Activated T-cell treated with anti-CD3 and anti-CD28 coated beads for 48 hours (primary cell): ENCODE measurements at places on chromosomes 2 and 18.

GRCh38 chr2:187500585-187501359 lies 52.7 kb upstream of the CALCRL start:
- no peak for DNase-seq

GRCh38 chr18:46155641-46156051 lies 51.5 kb downstream of the HAUS1 start:
- DNase-seq: no peak

GRCh38 chr2:33013684-33014110 lies 66.9 kb downstream of the LTBP1 start:
- no peak for DNase-seq

- DNase-seq: no peak
Observed at GRCh38 chr2:10598501-10598900, 91.3 kb downstream of the NOL10 start.

GRCh38 chr2:198916548-198917080 lies 541.1 kb downstream of the SATB2 start:
- no peak for DNase-seq

DNA sequence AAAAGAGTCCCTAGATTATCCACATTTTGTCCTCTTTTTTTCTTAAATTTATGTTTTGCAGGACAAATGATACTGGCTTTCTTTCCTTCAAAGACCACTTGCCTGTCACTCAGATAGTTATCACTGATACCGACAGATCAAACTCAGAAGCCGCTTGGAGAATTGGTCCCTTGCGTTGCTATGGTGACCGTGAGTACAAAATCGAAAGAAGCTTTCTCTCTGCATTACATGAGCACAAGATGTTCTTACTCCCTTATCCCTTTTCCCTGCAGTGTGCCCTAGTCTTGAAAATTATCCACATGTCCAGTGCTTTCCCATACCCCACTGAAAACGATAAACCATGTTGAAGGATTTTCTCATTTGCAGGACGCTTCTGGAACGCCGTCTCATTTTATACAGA lies 738.5 kb downstream of the CNTNAP5 start:
- no peak for DNase-seq

DNA sequence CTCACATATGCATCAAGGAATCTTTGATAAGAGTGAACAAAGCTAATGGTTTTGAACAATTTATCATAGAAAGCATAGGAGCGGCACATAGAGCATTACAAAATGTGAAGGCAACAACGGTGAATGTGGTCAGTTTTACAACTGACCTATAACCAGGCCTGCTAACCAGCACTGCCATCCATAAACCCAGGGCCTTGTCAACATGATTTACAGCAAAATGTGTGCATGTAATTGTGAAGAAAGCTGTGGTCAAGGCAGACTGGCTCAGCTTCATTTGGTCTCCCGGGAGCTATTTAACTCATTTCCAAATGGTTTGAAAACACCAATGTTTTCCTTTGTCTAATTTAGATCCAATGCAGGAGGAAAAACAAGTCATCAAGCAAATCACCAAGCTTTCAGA lies 119.8 kb downstream of the DHRS9 start:
- no peak for DNase-seq

DNA sequence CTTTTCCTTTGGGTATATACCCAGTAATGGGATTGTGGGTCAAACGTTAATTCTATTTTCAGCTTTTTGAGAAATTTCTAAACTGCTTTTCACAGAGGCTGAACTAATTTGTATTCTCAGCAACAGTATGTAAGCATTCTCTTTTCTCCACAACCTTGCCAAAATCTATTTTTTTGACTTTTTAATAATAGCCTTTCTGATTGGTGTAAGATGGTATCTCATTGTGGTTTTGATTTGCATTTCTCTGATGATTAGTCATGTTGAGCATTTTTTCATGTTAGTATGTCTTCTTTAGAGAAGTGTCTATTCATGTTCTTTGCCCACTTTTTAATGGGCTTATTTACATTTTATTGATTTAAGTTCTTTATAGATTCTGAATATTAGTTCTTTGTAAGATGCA lies 145.5 kb downstream of the TRABD2A start:
- no peak for DNase-seq

- no peak for DNase-seq
Observed at GRCh38 chr2:53442783-53443182, 324.8 kb upstream of the CHAC2 start.

GRCh38 chr2:133710613-133711012 lies 142.3 kb upstream of the NCKAP5 start:
- no peak for DNase-seq

DNA sequence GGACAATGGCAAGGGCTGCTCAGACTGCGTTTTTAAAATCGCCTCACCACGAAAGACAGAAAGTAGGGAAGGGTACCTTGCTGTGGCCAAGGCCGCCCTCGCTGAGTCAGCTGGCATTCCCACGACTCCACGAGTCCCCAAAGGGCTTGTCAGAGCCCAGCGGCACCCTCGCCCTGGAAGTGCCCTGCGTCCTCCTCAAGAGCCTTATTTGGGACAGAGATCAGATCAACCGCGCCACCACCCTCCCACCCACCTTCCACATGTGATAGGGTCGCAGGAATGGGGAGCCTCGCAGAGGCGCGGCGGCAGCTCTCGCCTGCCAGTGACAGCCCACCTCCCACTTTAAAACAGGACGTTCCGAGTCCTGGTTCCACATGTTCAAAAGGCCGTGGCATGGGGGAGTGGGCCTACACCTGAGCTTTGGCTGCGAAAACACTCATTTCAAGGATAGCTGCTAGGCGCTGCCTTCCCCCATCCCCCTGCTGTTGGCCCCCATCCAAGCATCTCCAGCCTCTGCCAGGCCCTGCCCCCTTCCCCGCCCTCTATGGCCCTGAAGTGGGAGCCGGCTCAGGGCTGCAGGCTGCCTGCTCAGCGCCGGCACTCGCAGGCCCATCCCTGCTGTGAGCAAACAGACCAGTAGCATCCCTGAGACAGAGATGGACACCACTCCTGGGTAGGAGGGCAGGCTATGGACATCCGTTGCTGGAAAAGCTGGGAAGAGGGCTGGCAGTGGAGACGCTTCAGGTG lies 38.1 kb upstream of the ARHGEF4 start:
- no peak for DNase-seq

- DNase-seq: no peak
Observed at GRCh38 chr2:11042841-11043240, 112.4 kb upstream of the SLC66A3 start.

DNA sequence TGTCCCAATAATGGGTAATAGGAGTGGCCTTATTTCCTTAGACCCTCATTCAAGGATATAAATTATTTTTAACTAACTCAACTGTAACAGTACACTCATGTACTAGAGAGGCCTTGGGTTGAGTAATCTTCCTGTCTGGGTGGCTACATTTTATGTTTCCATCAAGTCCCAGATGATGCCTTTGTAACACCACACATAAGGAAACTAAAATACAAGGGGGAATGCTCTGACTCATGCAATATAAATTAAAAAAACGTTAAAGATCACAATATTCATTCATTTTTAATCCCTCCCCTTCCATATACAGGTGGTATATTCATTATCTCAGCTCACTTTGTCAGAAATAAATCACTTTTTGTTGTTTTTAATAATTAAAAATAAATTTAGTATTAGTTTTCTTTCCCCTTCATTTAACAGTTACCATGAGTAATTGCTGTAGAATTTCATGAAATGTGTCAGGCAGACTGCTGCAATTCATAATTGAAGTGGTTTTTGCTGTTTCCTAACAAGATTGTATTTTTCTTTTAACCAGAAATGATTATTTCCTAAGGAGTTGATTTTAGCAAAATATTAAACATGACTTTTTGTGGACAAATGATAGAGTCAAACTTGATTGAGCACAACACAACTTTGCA lies 1403.6 kb downstream of the SUCLG1 start:
- no peak for DNase-seq

DNA sequence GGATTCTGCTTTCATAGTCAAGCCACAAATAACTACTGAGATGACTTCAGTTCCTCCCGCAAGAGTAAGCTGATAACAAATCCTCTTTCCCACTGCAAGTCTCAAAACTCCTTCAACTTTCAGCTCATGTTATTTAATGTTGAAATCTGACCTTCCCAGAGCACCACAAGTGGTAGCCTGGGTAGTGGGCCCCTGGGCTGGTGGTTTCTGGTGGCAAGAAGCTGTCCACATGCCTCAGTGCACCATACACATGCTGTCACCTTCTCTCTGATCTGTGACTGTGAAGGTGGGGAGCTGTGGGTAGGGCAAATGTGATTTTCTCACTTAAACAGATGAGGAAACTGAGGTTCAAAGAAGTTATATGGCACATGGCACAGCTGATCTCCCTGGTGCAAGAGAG lies 246.1 kb upstream of the EPAS1 start:
- no peak for DNase-seq

DNA sequence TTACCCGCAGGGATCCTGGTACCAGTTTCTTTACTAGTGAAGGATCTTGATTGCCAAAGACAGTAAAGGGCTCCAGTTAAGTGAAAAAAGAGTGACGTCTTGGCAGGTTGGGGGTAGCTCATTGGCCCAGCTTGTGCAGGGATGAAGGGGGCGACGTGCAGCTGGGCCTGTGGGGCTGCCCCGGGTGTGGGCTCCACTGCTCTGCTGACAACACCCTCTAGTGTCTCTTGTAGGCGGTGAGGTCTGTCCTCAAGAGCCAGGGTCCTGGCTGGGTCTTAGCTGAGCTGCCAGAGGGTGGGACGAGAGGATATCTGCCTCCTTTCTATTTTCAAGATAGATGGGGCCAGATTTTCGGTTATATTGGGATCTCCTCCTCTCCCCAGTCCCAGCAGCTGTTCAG lies 6.1 kb downstream of the ARHGEF4 start:
- DNase-seq: no peak

GRCh38 chr2:142920571-142920970 lies 43.1 kb downstream of the KYNU start:
- no peak for DNase-seq

- DNase-seq: no peak
Observed at GRCh38 chr2:100852999-100853908, 33.3 kb downstream of the NPAS2 start.

GRCh38 chr18:29378651-29379136 lies 1201.8 kb upstream of the CDH2 start:
- DNase-seq: no peak

GRCh38 chr2:51420511-51420910 lies 388.6 kb upstream of the NRXN1 start:
- DNase-seq: no peak

DNA sequence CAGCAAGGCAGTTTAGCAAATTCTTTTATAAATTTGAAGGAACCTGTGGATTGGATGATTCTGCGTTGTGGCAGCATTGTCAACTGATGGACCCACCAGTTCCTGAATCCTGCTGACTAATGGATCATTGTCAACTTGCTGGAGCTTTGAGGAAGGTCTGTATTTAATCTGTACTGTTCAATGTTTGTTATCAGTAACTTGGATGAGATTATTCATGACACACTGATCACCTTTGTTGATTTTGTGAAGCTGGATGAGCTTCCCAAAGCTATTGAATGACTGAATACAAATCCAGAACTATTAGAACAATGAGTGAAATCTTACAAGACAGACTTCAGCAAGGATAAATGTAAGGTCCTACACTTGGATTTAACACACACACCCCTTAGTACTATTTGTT lies 101.3 kb downstream of the AQP4 start:
- DNase-seq: no peak

DNA sequence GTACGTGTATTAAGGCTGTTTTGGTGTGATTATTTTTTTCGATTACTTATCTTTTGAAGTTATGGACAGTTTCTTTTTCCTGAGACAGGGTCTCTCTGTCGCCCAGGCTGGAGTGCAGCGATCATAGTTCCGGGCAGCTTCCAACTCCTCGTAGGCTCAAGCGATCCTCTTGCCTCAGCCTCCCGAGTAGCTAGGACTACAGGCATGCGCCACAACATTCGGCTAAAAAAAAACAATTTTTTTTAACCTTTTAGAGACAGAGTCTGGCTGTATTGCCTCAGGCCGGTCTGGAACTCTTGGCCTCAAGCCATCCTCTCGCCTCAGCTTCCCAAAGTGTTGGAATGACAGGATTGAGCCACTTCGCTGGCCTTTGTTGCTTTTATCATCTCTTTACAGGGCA lies 945 bp downstream of the HAT1 start:
- no peak for DNase-seq

- DNase-seq: no peak
Observed at GRCh38 chr2:181054843-181055242, 74.4 kb downstream of the UBE2E3 start.

GRCh38 chr2:5742126-5742525 lies 49.9 kb downstream of the SOX11 start:
- no peak for DNase-seq

GRCh38 chr2:68934021-68934420 lies 18.7 kb downstream of the GKN2 start:
- DNase-seq: no peak

GRCh38 chr2:54803783-54804751 lies 80.6 kb downstream of the EML6 start:
- no peak for DNase-seq

DNA sequence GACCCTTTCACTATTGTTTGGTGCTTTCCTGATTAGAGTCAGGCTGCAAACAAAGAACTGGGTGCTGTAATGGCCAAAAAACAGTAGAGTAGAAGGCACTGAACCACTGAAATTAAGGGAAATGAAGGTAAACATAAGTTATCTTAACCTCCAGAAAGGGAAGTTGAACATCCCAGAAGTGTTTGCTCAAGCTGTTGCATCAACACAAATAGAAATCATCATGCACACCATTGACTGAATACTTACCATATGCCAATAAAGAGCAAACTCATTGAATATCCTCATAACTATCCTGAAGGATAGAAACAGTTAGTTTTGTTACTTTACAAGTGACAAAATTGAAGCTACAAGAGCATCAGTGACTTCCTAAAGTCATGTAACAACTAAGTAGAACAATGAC lies 477.4 kb upstream of the CHST9 start:
- no peak for DNase-seq

DNA sequence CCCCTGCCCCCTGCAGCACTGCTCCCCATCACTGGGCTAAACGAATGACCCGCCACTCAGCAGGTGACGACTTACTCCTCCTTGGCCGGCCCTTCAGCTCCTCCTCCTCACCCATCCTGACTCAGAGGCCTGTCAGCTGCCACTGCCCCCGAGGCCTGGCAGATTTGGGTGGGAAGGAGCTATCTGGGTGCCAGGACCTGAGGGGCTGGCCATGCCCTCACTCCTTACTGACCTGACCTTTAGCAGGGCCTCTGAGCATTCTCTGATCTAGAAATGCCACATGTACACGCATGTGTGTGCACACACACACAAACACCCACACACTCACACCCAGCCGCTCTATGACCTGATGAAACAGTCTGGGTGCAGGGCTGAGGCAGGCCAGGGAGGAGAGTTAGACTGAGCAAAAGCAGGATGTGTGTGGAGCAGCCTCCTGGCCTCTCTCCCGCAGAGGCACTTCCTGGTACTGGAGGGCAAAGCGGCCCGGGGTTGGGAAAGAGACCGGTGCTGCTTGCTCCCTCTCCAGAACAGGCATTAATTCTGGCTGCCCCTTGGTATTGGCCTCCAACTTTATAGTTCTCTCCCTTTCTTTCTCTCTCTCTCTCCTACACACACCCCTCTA lies 68.0 kb downstream of the ZFP36L2 start:
- peak; percentile 57 for DNase-seq
